ENCODE measurements at places on chromosomes 6 and 20.

GRCh38 chr20:62675156-62675876 is 33.0 kb downstream of the SLCO4A1 start:
- peak; percentile 30 for ATAC-seq

DNA sequence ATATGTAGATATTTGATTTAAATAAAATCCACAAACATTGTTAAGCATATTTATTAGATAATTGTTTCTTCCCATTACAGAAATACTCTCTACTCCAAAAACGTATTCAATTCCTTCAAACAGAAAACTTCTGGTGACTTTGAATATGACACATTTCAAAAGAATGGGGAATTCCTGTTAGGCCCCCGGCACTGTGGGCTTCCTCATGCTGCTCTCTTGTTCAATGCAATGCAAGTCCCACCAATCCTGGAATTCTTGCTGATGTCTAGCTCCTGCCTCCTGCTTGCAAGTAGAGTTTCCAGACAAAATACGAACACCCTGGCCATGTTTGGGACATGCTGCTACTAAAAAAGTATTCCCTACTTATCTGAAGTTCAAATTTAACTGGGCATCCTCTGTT is 544.1 kb downstream of the QKI start:
- no peak for ATAC-seq

DNA sequence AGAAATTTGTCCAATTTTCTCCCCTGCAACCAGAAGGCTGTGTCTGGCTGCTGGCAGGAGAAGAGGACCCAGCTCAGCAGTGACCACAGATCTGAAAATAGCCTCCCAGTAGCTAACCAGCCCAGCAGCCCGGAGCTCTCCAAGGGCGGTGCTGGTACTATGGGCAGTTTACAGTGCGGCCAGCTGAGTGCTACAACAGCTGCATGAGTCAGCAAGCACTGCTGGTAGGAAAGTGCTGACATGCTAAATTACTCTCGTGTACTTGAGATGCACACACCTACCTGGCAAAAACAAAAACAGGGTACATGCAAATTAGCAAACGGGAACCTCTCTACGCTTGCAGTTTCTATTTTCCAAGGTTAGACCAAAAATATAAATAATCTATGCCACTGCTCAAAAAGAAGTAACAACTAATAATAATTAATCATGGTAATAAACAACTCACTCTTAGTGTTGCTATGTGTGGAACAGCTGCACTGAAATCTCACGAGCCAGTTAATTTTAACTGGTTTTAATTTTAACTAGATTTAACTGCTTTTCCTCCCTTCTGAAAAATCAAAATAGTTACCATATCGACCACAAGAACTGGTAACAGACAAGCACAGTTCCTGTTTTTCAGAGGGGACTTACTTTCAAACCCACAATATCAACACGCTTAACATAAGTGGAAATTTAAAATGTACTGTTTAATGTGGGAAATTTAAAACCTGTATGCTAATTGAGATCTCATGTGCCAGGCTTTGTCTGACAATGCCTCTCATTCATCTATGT is 10.8 kb downstream of the BACH2 start:
- ATAC-seq: peak; percentile 95

GRCh38 chr6:53199156-53199555 is 50.5 kb upstream of the GCM1 start:
- no peak for ATAC-seq

DNA sequence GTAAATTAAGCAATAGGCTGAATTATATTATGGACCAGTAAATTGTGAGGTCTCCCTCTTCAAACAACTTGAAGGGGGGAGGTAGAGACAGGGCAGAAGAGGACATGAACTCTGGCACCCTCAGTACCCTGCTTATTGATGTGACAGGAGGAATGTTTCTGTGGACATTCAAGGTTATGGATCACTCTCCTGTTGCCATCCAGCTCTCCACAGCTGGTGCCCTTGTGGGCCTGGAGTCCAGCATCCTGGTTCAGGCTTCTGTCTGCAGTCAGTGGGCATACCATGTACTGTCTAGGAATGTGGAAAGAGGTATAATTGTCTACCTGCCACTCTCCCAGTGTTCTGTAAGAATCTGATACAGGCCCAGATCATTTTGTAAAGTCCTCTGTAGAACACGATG is 55.6 kb downstream of the FAM120B start:
- no peak for ATAC-seq

GRCh38 chr20:58708246-58708931 is 15.8 kb downstream of the NPEPL1 start:
- ATAC-seq: no peak

- ATAC-seq: no peak
Observed at GRCh38 chr6:116887894-116888293, 10.9 kb downstream of the RFX6 start.

GRCh38 chr6:3242768-3243167 is 15.3 kb upstream of the TUBB2B start:
- ATAC-seq: no peak
